Left lung (tissue), 14 donors: ENCODE measurements at places on chromosomes 6 and 20.

GRCh38 chr6:64930681-64931080 is 776.3 kb downstream of the EYS start:
- no peak overlapping the region for H3K27ac ChIP-seq
- no peaks in the 10 kb centered on the region for H3K36me3 ChIP-seq
- H3K4me1 ChIP-seq = no peaks in the 10 kb centered on the region
- DNase-seq = no peak

GRCh38 chr20:60868316-60868891 is 383.7 kb upstream of the CDH4 start:
- H3K27ac ChIP-seq = no peak overlapping the region
- no peaks in the 10 kb centered on the region for H3K4me1 ChIP-seq
- no peaks in the 10 kb centered on the region for H3K36me3 ChIP-seq
- no peak for DNase-seq
- H3K27me3 ChIP-seq = no peaks in the 10 kb centered on the region

DNA sequence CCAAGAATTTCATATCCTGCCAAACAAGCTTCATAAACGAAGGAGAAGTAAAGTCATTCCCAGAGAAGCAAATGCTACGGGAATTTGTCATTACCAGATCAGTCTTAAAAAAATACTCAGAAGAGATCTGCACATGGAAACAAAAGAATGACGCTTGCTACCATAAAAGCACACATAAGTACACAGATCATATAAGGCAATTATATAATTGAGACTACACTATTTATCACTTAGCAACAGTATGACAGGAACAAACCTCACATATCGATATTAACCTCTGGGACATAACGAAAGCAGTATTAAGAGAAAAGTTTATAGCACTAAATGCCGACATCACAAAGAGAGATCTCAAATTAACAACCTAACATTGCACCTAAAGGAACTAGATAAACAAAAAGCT is 67.6 kb upstream of the TMEM200A start:
- no peaks in the 10 kb centered on the region for H3K4me1 ChIP-seq
- no peaks in the 10 kb centered on the region for H3K36me3 ChIP-seq
- H3K27ac ChIP-seq = no peak overlapping the region
- no peaks in the 10 kb centered on the region for H3K27me3 ChIP-seq
- no peak for DNase-seq
- H3K4me3 ChIP-seq = no peak overlapping the region

DNA sequence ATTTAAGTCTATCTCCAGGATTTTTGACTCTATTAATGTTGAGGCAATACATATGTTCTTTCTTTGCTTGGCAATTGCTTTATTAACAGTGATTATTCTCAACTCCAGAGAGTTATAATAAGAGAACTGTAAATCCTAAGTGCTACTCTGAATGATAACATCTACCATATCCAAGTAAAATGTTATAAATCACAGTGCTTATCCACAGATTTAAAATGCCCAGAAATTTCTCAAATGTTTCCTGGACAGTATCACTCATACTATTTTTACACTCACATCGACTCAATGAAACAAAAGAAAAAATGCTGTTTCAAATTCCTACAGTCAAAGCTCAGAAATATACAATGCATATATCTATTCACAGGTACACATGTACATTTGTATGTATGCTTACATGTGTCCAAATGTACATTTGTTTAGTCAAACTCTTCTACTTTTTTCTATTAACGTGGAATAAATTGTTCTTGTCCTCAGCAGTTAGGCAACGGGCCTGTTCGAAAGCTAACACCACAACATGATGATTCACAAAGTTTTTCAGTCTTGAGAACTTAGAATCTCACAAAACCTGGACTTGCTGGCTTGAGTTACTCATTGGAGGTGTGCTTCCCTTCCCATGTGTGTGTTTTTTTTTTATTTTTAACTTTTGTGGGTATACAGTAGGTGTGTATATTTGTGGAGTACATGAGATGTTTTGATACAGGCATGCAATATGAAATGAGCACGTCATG is 193.0 kb downstream of the GJA10 start:
- no peak overlapping the region for H3K27ac ChIP-seq
- no peak for DNase-seq
- no peaks in the 10 kb centered on the region for H3K36me3 ChIP-seq

- H3K27me3 ChIP-seq = no peaks in the 10 kb centered on the region
- no peaks in the 10 kb centered on the region for H3K36me3 ChIP-seq
- DNase-seq = peak; percentile 88
- H3K4me3 ChIP-seq = peak overlapping the region; percentile 86
Observed at GRCh38 chr20:63519668-63520503, 679 bp upstream of the PPDPF start.

DNA sequence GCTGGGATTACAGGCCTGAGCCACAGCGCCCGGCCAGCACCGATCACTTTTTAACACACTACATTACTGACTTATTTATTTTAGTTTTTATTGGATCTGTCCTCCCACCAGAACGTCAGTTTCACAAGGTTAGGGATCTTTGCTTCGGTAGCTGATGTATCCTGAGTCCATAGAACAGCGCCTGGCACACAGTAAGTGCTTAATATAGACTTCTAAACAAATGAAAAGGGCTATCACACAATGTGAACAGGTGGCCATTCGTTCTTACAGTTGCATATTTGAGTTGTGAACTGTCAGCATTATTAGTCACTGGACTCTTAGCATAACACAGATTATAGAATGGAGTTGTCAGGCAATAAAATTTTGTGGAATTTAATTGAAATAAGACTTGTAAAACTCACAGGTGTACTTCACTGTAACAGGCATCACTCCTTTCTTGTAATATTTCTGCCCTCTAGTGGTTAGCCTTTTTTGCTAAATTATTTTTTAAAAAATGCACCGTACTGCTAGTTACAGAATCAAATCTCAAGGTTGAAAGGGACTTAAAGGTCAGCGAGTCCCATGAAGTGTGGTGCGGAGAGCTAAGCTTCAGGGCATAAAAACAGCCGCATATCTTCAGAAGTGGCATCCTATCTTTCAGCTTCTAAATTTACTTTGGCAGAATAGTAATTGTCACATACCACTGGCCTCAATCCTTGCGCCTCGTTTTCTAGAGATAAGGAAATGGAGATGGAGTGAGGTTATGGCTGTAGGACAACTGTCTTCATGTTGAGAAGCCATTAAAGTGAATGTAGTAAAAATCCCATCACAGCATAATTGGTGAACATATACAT is 3.4 kb upstream of the TBC1D7 start:
- DNase-seq = no peak
- no peak overlapping the region for H3K4me3 ChIP-seq
- peaks cover 23% of the 10 kb centered on the region for H3K4me1 ChIP-seq
- H3K27me3 ChIP-seq = no peaks in the 10 kb centered on the region
- no peak overlapping the region for H3K27ac ChIP-seq
- H3K36me3 ChIP-seq = no peaks in the 10 kb centered on the region

GRCh38 chr6:3227363-3228045 is at the start of gene TUBB2B:
TSS of gene TUBB2B (minus strand) at chr6:3227653. CDS start at chr6:3227543, 110 bp downstream.
- no peak within 1 kb of the TSS for H3K27ac ChIP-seq
- H3K27me3 ChIP-seq = peaks cover 85% of the 10 kb centered on the region
- peak within 1 kb of the TSS; percentile 19 for H3K4me3 ChIP-seq
- H3K36me3 ChIP-seq = no peaks in the 10 kb centered on the region
- DNase-seq = no peak

GRCh38 chr6:44672841-44673240 is 285.3 kb downstream of the CDC5L start:
- H3K36me3 ChIP-seq = no peaks in the 10 kb centered on the region
- no peak for DNase-seq
- H3K27me3 ChIP-seq = no peaks in the 10 kb centered on the region

DNA sequence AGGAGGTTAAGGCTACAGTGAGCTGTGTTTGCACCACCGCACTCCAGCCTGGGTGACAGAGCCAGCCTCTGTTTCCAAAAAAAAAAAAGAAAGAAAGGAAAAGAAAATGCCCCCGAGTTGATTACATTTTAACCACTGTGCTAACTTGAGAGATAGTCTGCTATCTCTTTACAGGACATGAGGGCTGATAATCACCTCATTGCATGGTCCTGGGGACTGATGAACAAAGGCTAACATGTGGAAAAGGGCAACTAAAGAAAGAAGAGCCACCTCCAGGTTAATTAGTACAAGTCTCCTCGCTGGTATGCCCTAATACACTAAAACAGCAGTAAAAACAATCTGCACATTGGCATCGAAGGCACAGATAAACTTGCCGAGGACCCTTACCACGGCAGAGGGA is 4.2 kb upstream of the PLG start:
- no peaks in the 10 kb centered on the region for H3K27me3 ChIP-seq
- no peaks in the 10 kb centered on the region for H3K4me1 ChIP-seq
- DNase-seq = no peak
- H3K36me3 ChIP-seq = no peaks in the 10 kb centered on the region
- no peak overlapping the region for H3K4me3 ChIP-seq

- no peaks in the 10 kb centered on the region for H3K27me3 ChIP-seq
- no peaks in the 10 kb centered on the region for H3K4me1 ChIP-seq
- H3K4me3 ChIP-seq = no peak overlapping the region
- H3K27ac ChIP-seq = no peak overlapping the region
- DNase-seq = no peak
- no peaks in the 10 kb centered on the region for H3K36me3 ChIP-seq
Observed at GRCh38 chr6:126764671-126765070, 353.8 kb upstream of the RSPO3 start.

DNA sequence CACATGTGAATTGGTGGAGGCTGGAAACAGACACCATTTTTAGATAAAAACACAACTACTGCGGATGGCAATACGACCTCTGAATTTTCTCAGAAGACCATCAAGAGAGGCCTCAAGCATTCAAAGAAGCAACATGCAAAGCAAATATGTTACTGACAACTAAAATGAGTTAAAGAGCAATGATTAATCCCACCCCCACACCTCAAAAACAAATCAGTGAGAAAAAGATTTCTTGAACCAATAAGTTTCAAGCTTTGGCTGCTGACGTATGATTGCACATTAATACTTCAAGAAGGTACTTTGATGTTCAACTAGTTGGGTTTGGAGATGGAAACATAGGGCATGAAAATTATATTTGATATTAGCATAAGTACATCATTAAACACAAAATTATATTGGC is 982 bp downstream of the MMUT start:
- H3K27ac ChIP-seq = peak overlapping the region; percentile 78
- peak; percentile 3 for DNase-seq
- peak overlapping the region; percentile 68 for H3K4me3 ChIP-seq

GRCh38 chr6:154241581-154241980 is 115.0 kb downstream of the IPCEF1 start:
- peaks cover 18% of the 10 kb centered on the region for H3K4me1 ChIP-seq
- no peaks in the 10 kb centered on the region for H3K27me3 ChIP-seq
- H3K27ac ChIP-seq = no peak overlapping the region
- no peaks in the 10 kb centered on the region for H3K36me3 ChIP-seq
- H3K4me3 ChIP-seq = no peak overlapping the region

DNA sequence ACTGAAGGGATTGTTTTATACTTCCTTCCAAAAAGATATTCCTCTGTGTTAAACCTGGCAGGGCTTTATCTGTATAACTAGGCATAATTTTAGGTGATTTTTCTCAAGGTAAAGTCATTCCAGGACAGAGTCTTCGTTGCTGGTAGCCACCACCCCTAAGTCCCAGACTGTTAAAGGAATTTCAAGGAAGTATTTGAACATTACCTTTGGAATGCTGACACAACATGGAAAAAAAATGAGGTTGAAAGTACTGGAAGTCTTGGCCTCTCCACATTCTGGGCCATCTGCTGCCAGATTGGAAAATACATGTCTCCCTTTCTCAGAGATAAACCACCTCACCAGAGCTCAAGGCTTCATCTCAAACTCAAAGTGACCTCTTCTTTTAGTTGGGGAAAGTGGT is 27.0 kb upstream of the ETV7 start:
- no peaks in the 10 kb centered on the region for H3K4me1 ChIP-seq
- no peak overlapping the region for H3K27ac ChIP-seq
- no peak overlapping the region for H3K4me3 ChIP-seq

DNA sequence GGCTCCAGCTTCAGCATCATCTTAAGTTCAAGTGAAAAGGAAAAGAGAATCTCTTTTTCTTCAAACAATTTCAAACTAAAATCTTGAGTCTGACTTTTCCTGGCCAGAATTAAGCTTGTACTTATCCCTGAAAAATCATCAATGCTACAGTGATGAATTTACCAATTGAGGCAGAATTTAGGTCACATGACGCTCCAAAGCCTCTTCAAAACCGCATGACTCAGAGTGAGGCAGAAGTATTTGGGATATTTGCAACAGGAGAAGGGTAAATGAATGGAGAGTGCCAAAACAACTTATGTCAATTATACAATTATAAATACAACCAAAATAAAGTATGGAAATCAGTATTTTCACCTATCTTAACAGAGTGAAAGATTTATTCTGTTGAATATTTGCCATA is 515.5 kb downstream of the COL12A1 start:
- no peak for DNase-seq
- H3K27ac ChIP-seq = no peak overlapping the region
- no peaks in the 10 kb centered on the region for H3K27me3 ChIP-seq
- no peaks in the 10 kb centered on the region for H3K36me3 ChIP-seq

DNA sequence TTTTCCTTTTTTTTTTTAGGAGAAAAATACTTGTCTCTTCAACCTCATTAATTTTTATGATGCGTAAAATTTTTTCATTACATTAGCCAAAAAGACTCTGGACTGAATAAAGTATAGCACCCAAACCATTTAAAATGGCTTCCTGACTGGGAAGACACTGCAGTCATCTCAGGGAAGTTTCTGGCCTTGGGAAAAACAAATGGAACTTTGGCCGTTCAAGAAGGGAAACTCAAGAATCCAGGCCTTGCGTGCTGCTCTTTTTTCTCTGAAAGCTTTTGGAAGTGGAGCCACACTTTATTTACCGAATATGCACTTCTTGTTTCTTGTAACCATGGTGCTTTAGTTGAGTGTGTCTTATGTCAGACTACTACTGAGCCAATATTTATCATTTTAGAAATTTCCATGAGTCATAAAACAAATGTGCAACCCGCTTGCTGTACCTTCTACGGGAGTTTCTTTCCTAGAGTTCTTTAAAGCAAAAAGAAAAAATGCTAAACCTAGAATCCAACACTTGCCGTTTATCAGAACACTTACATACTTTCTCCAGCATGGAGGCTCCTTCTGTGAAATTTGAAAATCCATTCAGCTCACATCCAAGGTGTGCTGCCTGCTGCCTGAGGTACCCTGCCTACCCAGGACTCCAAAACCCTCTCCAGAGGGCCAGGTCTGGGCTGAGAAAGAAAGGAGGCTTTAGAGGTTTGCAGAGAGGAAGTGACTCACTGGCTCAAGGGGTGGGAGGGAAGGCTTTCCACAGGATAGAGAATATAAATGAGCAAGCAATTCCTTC is 11.5 kb upstream of the DSTN start:
- H3K4me1 ChIP-seq = peaks cover 34% of the 10 kb centered on the region
- H3K36me3 ChIP-seq = no peaks in the 10 kb centered on the region
- no peak for DNase-seq
